Osteocyte (in vitro differentiated cells): ENCODE measurements at places on chromosomes 1 and 21. TPM values are rescaled to one million over a fixed set of nuclear protein-coding genes. Genes with fewer than 3 reads are reported as not detected.

- DNase-seq = no peak
Measured at GRCh38 chr1:2407166-2407990, 5.0 kb downstream of the PEX10 start.

The CD101 gene
- total RNA-seq = 0.50 and 0.78 TPM in 2 replicates

- no peak for DNase-seq
Measured at GRCh38 chr1:43206600-43207228, 34.6 kb downstream of the CFAP57 start.

DNA sequence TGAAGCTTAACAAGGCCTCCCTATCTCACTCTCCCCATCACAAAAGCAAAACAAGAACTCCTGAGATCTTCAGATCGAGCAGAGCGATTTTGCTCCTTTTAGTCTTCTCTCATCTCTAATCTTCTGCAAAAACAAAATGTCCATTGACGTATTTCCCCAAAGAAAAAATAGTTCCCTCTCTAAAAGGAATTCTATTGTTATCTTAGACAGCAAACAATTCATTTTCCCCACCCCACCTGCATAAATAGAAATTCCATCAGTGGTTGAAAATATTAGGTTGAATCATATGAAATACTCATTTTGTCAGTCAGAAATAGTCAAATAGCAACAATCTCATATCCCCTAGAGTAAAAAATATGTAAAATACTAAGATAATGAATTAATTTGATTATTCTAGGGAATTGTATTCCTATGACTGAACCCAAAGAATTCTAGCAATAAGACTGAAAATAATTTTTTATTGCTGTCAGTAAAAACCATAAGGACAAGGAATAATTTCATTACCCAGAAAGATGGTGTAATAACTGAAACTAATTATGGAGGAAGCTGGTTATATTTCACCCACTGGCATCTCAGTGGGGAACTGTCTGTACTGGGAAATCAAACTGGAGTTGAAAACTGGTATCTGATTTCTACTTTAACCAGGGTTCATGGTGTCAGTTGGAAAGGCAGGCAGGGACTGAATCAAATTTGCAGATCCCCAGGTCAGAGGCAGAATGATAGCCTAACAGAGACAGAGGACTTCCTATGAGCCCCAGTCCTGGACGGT lies 51.3 kb downstream of the RHOU start:
- no peak for DNase-seq

- no peak for DNase-seq
Measured at GRCh38 chr1:9319789-9320519, 27.3 kb downstream of the SPSB1 start.

The SRSF4 gene
- 70.5 and 74.6 TPM in 2 replicates for total RNA-seq

The TFF2 gene
- not detected in 2 replicates for total RNA-seq

The KIF26B gene
- 8.6 and 8.8 TPM in 2 replicates for total RNA-seq

GRCh38 chr1:103283371-103283770 lies 175.0 kb upstream of the COL11A1 start:
- DNase-seq = no peak

DNA sequence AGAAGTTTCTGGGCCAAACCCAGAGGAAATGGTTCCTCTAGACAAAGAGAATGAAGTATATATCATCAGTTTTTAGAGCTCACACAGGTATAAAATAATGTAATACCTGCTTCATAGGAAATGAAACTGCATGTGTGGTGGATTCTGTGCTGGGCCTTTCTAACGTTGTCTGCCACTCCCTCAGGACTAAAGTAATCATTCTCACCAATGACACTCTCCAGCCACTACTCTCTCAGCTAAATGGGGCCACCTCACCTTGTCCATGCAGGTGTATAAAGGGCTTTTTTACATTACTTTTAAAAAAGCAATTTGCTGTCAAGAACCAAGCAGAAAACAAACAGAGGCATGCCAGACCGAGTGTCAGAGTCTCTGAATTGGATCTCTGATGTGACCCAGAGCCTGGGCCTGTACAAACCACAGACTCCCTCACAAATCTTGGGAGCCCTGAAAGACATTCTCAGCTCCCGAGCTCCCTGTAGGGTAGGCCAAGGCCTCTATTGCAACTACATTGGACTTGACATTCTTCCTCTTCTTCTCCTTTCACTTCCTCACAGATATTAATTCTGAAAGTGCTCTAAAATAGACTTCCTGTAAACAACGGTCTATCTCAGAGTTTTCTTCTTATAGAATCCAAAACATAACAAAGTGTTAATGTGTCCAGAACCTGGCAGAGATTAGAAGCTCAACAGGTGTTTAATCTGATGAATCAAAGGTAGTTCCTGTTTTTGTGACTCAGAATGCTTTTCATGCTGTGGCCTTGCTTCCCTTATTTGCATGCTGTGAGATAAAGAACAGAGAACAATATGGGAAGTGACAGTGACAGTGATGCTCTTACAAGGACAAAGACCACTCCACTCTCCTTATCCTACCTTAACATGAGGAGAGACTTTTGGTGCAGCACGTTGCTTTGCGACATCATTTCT lies 8.6 kb downstream of the AIM2 start:
- DNase-seq = no peak

DNA sequence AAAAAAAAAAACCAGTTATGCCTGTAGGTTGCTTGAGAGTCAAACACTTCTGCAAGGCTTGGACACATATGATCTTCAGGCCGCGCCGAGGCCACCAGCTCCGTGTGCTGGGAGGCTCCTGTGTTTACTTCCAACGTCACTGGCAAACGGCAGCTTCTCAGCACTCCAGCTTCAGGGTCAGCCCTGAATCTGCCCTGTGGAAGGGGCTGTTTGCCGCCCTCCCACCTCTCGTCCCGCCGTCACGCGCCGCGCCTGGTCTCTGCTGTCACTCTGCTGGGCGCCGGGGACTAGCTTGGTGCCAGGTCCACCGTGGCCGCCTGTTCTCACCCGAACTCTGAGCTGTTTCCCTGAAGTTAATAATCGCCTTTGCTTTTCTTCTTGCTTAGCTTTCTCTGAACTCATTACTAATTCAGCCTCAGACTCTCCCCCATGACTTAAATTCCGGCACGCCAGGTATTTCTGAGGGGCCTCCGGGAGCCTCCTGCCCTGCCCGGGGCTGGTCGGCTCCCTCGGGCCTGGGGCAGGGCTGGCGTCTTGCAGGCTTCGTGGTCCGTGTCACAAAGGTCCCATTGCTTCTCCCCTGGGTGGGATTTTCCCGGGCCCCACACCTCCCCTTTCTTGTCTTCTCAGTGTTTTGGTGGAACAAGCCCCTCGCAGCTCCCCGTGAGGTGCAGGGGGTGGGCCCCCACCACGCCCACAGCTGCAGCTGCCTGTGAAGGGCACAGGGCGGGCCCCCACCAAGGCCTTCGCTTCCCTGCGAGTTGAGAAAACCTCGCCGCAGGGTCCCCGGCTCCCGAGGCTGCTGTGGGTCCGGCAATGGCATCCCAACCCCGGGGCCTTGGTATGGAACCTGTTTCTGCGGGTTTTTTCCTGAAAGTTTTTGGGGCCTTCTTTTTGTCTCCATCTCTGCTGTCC lies 14.6 kb upstream of the C1orf159 start:
- DNase-seq = no peak

The ARTN gene
- total RNA-seq = 0.81 and 1.1 TPM in 2 replicates

The RNF207 gene
- total RNA-seq = 12.4 TPM in 2 replicates

The PDE4B gene
- 50.5 and 53.1 TPM in 2 replicates for total RNA-seq

DNA sequence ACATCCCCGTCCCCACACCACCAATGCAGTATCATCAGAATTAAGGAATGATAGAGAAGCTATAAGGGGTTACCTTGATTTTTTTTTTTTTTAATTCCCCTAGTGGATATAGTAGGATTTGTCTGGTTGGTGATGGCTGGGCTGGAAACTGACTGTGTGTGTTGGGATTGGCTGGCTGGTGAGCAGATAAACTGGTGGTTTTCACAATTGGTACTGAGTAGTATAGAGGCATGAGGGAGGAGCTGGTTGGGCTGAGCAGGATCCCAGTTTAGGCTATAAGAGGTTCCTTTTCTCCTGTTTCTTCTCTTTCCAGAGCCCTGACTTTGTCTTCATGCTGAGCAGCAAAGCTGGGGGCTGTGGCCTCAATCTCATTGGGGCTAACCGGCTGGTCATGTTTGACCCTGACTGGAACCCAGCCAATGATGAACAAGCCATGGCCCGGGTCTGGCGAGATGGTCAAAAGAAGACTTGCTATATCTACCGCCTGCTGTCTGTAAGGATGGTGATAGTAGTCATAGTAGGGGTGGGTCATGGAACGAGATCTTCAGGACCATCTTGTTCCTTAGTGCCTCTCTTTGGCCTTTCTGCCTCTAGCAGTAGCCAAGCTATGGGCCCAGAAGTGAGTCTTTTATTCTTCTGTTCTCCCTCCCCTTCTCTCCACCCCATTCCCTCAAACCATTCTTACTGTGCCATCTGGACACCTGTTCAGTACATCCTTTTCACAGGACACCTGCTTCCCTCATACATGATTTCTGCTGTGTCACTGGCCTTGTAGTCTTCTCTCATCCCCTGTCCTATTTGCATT lies 26.9 kb downstream of the RAD54L start:
- no peak for DNase-seq

DNA sequence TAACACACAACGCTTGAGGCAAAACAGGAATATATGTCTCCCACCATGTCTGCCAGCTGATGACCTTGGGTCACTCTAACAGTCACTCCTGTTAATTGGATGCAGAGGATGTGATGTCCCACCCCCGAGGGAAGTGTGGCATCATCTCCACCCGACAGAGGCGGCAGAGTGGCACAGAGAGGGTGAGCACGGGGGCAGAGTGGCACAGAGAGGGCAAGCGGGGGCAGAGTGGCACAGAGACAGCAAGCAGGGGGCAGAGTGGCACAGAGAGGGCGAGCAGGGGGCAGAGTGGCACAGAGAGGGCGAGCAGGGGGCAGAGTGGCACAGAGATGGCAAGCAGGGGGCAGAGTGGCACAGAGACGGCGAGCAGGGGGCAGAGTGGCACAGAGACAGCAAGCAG lies 44.3 kb downstream of the DISP3 start:
- DNase-seq = no peak

GRCh38 chr1:159939678-159940002 lies 5.8 kb downstream of the IGSF9 start:
- no peak for DNase-seq

GRCh38 chr1:56024155-56024554 lies 555.2 kb downstream of the PLPP3 start:
- DNase-seq = no peak
